Neuronal stem cell (in vitro differentiated cells): ENCODE measurements at places on chromosomes 6 and 20.

- H3K27ac ChIP-seq = peak overlapping the region; percentile 12
- H3K4me1 ChIP-seq = peaks cover 18% of the 10 kb centered on the region
- no peak for DNase-seq
- H3K36me3 ChIP-seq = peaks cover 18% of the 10 kb centered on the region
- H3K4me3 ChIP-seq = peak overlapping the region; percentile 79
- no peaks in the 10 kb centered on the region for H3K27me3 ChIP-seq
Measured at GRCh38 chr6:33313105-33313708, 671 bp downstream of the TAPBP start.

DNA sequence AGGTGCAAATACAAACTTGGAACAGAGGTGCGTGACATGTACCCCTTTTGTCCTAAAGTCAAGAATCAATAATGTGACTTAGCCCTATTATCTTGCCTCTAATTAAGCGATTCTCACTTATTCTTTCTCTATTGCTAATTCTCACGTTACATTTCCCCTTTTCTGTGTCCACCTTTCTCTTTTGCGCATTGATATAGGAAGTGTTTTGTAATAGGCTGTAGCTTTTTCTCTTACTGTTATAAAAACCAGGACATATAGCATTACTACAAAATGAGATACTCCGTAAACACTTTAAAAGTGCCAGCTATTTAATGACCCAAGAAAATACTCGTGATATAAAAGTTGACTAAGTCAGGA lies 669 bp upstream of the TMEM30A start:
- DNase-seq = no peak
- no peaks in the 10 kb centered on the region for H3K27me3 ChIP-seq
- H3K27ac ChIP-seq = no peak overlapping the region
- peaks cover 20% of the 10 kb centered on the region for H3K4me1 ChIP-seq

GRCh38 chr20:11780765-11781369 lies 136.8 kb upstream of the BTBD3 start:
- no peak overlapping the region for H3K27ac ChIP-seq
- H3K4me1 ChIP-seq = peaks cover 5% of the 10 kb centered on the region
- DNase-seq = no peak
- H3K36me3 ChIP-seq = no peaks in the 10 kb centered on the region
- H3K4me3 ChIP-seq = no peak overlapping the region

DNA sequence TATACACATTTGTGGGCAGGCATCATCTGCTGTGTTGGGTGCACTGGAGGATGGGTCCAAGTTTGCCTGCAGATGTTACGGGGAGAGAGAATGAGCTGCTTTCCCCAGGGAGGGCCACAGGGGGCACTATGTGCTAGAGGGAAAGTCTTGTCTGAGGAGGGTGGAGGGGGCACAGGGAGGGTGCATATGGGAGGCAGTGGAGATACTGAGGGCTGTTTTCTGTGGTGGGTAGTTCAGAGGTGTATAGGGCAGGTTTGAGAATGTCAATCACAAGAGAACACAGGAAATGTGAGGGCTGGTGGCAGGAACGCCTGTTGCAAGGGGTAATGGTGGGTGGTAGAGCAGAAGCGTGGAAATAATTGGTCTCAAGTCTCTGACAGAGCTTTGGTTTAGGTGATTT lies 7.7 kb upstream of the PTPRA start:
- H3K27me3 ChIP-seq = no peaks in the 10 kb centered on the region
- no peak overlapping the region for H3K4me3 ChIP-seq

DNA sequence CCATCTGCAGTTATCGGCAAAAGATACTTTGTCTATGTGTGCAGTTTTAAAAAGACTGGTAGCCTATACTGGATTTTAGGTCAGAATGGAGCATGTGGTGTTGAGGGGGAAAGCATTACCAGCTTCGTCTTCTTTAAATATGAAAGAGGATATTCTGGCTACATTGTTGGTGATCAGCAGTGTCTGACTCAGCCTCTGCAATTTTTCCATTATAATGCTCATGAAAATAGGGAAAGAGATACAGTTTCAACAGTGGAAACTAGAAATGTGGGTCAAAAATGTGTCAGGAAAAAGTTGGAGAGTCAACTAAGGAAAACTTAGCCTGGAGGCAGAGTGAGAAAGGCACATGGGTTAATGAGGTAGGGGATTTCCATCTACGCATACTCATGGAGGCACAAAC lies 45.2 kb downstream of the HDGFL1 start:
- no peak overlapping the region for H3K4me3 ChIP-seq
- DNase-seq = no peak
- H3K36me3 ChIP-seq = no peaks in the 10 kb centered on the region
- H3K27me3 ChIP-seq = no peaks in the 10 kb centered on the region
- no peaks in the 10 kb centered on the region for H3K4me1 ChIP-seq

DNA sequence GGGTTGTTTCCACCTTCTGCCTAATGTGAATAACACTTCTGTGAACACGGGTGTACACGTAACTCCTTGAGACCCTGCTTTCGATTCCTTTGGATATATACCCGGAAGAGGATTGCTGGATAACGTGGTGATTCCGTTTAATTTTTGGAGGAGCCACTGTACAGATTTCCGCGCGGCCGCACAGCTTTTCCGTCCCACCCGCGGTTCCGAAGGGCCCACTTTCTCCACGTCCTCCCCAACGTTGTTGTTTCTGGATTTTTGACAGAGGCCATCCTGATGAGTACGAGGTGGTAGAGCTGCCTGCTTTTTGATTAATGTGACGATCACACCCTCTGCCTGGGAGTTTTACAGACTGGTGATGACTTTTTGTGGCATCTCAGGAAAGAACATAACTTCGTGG lies 114.0 kb downstream of the MYLK4 start:
- H3K4me3 ChIP-seq = no peak overlapping the region
- peaks cover 20% of the 10 kb centered on the region for H3K27me3 ChIP-seq
- no peak for DNase-seq
- H3K27ac ChIP-seq = no peak overlapping the region
- H3K4me1 ChIP-seq = no peaks in the 10 kb centered on the region

DNA sequence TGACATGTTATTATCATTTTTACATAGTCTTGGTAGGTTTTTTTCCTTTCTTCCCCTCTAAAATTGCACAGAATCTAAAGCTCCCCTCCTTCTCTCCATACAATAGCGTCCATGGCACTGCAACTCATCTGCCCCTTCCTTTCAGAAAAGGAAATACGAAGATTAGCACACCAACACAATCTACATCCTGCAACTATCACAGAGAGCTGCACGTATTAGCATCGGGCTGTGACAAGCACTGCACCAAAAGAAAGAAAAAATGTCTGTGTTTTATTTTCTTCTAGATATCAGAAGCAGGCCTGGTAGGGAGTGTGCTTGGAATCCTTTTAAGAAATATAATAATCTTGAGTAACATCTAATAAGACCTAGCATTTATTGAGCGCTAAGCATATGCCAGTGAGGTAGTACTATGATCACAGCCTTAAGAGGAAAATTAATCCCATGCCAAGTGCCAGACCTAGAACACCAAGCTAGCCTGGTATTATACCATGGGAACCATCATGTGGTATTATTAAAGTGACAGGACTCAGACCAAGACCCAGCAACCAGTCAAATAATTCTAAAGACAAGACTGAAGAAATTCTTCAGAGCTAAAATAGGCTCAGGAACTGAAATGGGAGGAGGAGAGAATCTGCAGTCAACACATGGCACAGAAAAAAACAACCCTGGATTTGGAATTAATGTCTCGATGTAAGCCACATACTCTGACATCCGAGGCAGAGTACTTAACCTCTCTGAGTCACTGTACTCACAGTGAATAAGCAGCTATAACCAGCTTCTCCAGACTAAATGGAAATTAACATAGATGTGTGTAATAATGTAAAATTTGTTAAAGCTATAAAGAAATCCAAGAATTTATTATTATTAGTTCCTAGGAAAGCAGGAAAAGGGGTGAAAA lies 124.3 kb downstream of the IPCEF1 start:
- H3K36me3 ChIP-seq = no peaks in the 10 kb centered on the region
- no peak for DNase-seq
- H3K4me1 ChIP-seq = no peaks in the 10 kb centered on the region
- no peak overlapping the region for H3K27ac ChIP-seq
- H3K4me3 ChIP-seq = no peak overlapping the region

DNA sequence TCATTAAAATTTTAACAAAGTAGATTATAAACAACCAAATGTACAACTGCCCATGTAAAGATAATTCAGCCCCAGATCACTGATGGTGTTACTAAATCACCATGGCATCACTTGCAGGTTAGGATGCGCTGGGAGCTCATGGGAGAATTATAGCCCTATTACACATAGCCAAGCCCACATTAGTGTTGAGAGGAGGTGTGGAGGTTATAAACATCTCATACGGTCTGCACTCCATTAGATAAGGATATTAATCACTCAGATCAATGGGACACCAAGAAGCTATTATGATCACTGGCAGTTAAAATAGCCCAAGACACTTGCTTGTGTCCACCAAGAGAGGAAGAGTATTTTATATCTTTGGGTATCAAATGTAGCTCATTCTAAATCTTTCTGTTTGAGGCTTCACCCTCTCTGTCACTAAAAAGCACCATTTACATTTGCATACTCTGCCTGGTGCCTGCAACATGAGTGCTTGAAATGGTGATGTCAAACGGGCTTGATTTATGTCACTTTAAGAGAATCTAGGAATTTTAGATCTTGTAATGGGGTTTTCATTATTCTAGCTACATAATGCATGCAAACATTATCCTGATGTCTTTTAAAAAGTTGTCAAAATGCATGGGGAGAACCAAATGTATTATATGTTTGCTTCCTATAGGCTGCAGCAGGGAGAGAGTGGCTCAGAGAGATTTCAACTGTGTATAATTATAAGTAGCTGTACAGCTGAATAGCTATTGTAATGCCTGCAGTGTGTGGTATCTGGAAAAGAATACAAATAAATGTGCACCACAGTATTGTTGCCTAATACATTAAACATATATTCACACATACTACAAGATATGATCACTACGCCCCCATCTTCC lies 654.1 kb upstream of the MARCKS start:
- no peaks in the 10 kb centered on the region for H3K27me3 ChIP-seq
- no peak overlapping the region for H3K27ac ChIP-seq
- DNase-seq = no peak

DNA sequence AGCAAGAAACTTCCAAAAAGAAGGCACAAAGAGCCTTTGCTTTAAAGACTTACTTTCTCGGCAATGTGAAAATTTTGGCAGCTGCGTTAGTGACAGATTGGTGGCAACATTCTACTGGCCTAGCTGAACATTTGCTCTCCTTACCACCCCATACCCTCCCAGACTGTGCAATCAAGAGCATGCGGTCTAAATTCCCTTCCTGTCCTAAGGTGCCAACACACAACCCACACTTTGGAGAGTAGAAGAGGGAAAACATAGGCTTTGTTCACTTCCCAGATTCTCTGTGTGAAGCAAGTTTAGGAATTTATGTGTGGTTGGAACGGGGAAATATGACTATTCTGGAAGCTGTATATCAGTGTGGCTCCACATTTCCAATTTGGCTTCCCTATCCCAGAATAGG lies 29.8 kb upstream of the NEDD9 start:
- DNase-seq = no peak
- no peak overlapping the region for H3K4me3 ChIP-seq
- H3K27me3 ChIP-seq = no peaks in the 10 kb centered on the region
- no peak overlapping the region for H3K27ac ChIP-seq
- no peaks in the 10 kb centered on the region for H3K36me3 ChIP-seq

- no peak for DNase-seq
- H3K4me3 ChIP-seq = no peak overlapping the region
- H3K27me3 ChIP-seq = no peaks in the 10 kb centered on the region
- H3K36me3 ChIP-seq = no peaks in the 10 kb centered on the region
- no peaks in the 10 kb centered on the region for H3K4me1 ChIP-seq
Measured at GRCh38 chr6:16471222-16471909, 233.0 kb downstream of the GMPR start.

DNA sequence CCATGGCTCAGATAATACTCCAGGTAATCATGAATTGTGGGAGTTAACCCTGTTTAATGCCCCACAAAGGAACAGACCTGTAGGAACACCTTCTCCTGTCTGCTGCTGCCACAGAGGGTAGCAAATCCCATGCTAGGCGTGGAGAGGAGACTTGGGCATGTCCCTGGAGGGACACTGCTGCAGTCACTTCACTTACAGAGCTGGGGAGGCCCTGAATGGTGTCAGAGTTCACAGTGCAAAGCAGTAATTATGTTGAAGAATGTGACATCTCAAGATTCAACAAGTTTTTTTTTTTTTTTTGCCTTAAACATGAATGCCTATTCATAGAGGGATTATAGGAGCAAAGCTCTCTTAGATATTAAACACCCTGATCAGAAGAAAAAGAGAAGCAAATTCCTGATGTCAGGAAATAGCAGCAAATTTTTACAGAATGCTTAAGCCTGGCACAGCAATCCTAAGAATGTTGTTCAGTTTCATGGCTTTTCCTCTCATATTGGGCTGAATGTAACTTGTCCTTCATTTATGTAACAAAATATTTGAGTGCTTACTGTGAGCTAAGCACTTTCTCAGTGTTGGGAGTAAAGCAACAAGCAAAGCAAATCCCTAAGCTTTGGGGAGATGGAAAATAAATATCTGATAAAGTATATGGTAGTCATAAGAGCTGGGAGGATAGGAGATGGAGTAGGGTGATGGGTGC lies 45.0 kb downstream of the CARMIL1 start:
- no peaks in the 10 kb centered on the region for H3K36me3 ChIP-seq
- DNase-seq = no peak
- H3K4me3 ChIP-seq = no peak overlapping the region
- no peak overlapping the region for H3K27ac ChIP-seq
- H3K27me3 ChIP-seq = no peaks in the 10 kb centered on the region

DNA sequence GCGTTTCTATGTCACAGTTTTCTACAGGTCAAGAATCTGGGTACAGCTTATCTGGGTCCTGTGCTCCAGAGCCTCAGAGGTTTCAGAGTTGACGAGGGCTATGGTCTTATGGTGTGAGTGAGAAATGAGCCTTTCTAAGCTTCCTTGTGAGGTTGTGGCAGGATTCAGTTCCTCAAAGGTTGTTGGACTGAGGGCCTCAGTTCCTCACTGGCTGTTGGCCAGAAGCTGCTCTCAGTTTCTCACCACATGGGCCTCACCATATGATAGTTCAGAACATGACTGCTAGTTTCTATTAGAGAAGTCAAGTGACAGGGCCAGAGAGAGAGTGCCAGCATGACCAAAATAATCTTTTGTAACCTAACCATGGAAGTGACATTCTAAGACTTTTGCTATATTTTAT lies 96.1 kb downstream of the NUS1 start:
- H3K27me3 ChIP-seq = peaks cover 4% of the 10 kb centered on the region
- no peaks in the 10 kb centered on the region for H3K36me3 ChIP-seq
- H3K27ac ChIP-seq = no peak overlapping the region
- no peak overlapping the region for H3K4me3 ChIP-seq
- DNase-seq = no peak

- DNase-seq = peak; percentile 9
- no peak overlapping the region for H3K27ac ChIP-seq
- H3K4me1 ChIP-seq = peaks cover 5% of the 10 kb centered on the region
- no peaks in the 10 kb centered on the region for H3K36me3 ChIP-seq
Measured at GRCh38 chr6:95685822-95686221, 108.5 kb downstream of the MANEA start.

GRCh38 chr6:131966443-131966842 lies 15.3 kb upstream of the CCN2 start:
- H3K27me3 ChIP-seq = no peaks in the 10 kb centered on the region
- H3K36me3 ChIP-seq = no peaks in the 10 kb centered on the region
- H3K4me1 ChIP-seq = peaks cover 9% of the 10 kb centered on the region
- DNase-seq = no peak
